Right lung (tissue), 10 donors: ENCODE measurements at places on chromosomes 3 and 15.
A peak's percentile ranks its signal among the peaks of the same experiment; 100 is the strongest.

GRCh38 chr3:36302158-36302509 lies 78.2 kb upstream of the STAC start:
- DNase-seq: no peak

- DNase-seq: no peak
Observed at GRCh38 chr3:81105789-81106488, 655.5 kb downstream of the GBE1 start.

DNA sequence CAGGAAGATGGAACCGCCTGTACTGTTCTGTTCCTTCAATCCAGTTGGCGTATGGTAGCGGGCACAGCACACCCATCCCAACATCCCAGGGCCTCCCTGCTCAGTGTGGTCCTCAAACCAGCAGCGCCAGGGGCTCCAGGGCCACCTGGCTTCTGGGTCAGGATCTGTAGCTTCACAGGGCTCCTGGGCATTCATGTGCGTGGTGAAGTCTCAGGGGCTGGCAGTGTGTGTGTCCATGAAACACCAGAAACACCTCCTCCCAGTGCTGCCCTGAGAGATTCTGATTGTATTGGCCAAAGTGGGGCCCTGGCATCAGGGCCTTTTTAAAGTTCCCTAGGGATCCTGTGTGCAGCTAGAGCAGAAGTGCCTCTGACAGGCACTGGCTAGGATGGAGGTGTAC lies 42.1 kb downstream of the ABTB1 start:
- no peak for DNase-seq

DNA sequence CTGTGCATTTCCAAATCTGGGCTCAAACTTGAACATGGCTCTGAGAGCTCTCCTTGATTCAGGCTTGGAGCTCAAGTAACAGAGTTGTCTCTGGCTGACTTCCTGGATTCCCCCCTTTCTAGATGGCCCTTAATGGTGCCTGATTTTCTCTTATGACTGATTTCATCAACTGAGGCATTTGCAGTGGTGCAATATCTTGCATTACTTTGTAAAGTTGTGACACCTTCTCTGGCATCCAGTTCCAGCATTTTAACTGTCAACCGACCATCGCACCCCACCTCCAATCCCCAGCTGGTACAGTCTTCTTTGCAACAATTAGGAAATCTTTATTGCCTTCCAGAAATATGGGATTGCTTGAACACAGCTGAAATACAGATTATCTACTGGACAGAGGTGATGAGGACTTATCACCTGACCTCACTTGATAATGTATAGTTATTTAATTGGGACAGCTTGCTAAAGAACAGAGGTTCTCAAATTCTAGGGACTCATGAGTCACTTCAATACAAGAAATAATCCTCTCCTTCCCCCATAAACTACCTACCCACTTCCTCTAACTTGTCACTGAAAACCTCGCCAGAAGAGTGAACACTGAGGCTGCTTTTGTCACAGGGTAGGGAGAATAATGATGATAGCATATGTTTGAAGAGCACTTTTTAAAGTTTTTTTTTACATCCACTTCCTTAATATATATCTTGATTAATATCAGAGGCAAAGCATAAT lies 41.8 kb downstream of the FILIP1L start:
- no peak for DNase-seq

DNA sequence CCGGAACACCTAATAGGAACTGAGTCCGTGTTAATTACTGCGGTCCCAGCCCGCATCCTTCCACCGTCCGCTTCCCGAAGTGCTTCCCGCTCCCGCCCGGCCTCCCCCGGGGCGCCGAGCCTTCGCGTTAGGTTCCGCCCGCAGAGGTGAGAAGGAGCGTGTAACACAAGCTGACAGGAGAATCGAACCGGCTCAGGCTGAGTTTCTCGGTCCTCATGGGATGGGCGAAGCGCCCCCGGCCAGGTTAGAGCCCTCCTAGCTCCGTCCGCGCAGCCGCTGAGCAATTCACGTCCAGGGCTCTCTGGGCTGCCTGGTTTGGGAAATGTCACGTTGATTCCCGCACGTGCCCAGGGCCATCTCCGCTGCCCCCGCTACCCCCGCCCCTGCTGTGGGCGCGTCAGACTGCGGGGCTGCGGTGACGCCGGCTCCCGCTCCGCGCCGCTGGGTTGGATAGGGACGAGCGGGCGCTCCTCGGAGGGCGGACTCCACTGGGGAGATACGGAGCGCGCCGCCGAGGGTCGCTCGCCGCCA lies 954 bp downstream of the CLDN11 start:
- peak; percentile 10 for DNase-seq

- DNase-seq: no peak
Observed at GRCh38 chr3:74515451-74515850, 99.0 kb downstream of the CNTN3 start.

DNA sequence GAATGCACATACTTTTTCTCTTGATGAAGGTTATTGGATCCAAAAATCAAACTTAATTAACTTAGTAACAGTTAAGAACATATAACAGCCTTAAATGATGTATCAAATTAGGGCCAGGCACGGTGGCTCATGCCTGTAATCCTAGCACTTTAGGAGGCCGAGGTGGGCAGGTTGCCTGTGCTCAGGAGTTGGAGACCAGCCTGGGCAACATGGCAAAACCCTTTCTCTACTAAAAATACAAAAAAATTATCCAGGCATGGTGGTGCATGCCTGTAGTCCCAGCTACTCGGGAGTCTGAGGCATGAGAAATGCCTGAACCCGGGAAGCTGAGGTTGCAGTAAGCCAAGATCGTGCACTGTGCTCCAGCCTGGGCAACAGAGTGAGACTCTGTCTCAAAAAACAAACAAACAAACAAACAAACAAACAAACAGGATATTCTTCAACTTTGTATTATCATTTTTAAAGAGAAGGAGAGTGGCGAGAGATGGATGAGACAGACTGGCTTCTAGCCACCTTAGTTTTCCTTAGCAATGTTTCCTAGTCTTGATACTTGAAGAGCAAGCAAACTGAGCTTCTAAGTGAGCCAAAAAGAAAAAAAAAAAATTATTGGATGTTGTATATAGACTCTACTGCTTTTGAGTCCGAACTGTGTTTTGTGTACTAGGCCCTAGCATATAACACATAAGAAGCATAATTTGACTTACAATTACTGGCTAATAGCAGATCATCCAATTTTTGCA lies 13.8 kb downstream of the SPRED1 start:
- DNase-seq: peak; percentile 58

DNA sequence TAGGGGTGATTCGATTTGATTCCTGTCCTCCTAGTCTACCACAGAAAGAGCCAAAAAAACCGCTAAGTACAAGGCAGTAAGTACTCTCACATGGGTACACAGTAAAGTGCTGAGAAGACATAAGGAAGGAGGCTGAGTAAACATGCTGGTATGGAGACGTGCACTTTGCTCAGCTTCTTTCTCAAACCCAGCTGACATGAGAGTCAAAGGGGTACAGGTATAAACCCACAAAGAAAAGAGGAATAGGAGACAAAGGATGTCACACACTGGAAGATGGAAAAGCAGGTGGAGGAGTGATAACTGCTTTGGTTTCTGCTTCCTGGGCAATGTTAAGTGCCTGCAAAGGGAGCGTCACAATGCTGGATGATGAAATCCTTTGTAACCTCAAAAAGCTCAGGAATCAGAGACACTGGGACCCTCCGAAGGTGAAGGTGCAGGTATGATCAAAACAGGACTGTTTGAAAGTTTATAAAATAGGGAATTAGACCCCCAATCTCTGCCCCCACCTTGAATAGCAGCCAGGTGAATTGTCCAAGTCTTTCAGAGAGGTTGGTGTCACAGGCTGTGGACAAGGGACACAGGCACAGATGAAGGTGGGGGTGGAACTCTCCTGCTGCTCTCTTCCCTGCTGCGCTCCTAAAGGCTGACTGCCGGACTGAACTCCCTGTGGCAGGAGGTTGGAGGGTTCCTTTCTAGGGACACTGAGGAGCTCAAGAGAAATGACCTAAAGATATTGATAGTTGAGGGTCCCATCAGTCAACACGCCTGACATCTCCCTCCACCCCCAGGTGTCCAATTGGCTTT lies 101.8 kb downstream of the RAB11A start:
- no peak for DNase-seq

DNA sequence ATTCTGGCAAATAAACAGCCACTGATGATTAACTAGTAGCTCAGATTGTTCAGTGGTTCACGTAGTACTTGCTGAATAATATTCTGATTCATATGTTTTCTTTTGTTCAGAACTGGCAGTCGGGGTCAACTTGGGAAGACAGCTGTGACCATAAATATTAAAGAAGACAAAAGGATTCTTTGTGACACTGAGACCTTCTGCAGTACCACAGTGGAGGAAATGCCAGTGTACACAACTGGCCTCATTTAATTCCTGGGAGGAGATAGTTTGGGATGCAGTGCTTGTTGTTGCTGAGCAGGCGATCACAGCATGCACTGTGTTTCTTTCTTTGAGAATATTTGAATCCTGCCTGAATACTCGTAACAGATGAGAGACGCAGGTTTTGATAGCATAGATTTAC lies 26.7 kb upstream of the MCF2L2 start:
- DNase-seq: no peak

DNA sequence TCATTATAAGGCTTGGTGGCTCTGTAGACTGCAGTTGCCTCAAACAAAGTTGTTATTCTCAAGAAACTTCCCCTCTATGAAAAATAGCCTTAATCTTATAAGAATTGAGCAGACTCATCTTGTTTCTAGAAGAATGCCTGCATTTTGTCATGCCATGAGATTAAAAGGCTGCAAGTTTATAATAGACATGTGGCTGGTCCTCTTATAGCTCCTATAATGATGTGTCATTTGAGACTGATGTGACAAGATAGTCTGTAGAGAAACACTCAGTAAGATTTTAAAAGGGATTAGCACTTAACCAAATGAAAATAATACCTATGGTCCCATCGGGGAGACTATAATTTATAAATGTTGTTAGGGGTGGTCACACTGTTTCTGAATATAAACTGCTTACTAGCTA lies 312.5 kb downstream of the OXSM start:
- no peak for DNase-seq

- DNase-seq: peak; percentile 76
Observed at GRCh38 chr15:72203507-72203837, 5.9 kb upstream of the GRAMD2A start.

DNA sequence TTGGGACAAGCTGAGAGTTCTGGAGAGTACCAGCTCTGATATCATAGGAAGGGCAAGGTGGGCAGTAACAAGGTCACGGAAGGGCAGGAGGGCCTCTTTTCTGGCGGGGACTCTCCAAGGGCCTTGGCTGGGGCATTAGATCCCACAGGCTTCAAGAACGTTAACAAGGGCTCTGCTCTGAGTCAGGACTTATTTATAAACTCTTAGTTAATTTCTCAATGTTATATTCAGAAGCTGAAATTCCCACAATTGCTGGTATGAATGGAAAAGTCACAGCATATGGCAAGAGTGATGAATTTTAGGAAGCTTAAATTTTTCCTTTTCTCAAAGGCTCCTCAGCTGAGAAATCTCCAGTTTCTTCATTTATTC lies 320.2 kb upstream of the TBC1D5 start:
- no peak for DNase-seq

GRCh38 chr3:110504401-110504800 lies 567.2 kb upstream of the NECTIN3 start:
- no peak for DNase-seq

DNA sequence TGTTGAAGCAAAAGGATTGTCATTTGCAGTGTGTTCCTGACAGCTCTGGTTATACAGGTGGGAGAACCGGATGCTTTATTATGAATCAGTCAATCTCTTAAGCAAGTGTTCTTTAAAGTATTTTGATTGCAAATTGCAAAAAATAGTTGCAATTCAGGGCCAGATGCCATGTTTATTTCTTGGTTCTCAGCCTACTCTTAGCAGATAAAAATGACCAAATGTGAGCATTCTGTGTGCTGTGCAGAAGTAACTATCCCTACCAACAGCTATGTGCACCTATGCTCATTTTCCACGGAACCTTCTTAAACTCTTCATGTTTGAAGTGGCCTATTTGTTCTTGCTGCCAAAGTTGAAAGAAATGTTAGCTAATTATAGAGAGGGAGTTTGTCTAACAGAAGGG lies 262.3 kb upstream of the RASGRP1 start:
- no peak for DNase-seq

DNA sequence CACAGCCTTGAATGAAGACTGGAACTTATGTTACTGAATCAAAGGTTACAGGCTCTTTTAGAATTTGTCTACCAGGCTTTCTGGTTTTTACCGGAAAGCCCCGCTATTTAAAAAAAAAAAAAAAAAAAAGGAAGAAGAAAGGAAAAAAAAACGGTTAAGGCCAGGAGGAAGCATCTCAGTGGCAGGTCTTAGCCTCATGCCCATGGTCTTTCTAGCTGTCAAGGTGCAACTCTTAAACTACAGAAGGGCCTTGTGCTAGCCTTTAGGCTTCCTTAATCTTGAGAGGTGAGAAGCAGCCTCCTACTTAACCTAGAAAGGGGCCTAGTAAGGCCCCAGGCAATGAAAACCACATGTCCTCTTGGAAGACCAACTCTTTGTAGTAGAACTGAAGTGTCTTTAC lies 77.5 kb downstream of the TBC1D5 start:
- DNase-seq: no peak
